ENCODE measurements at places on chromosomes 12 and 14.

- DNase-seq, result no peak
- H3K4me1 ChIP-seq, result no peaks in the 10 kb centered on the region
- no peaks in the 10 kb centered on the region for H3K27me3 ChIP-seq
- no peaks in the 10 kb centered on the region for H3K36me3 ChIP-seq
- no peak overlapping the region for H3K27ac ChIP-seq
These were observed 80.5 kb upstream of the DACT1 start for GRCh38 chr14:58557242-58557641.

GRCh38 chr14:31921721-31922120, 155.4 kb upstream of the ARHGAP5 start:
- no peak overlapping the region for H3K27ac ChIP-seq
- DNase-seq, result no peak

GRCh38 chr12:14937689-14938088, 648 bp downstream of the ERP27 start:
- no peak overlapping the region for H3K4me3 ChIP-seq
- no peaks in the 10 kb centered on the region for H3K27me3 ChIP-seq
- DNase-seq, result no peak

- DNase-seq, result peak; percentile 96
- no peaks in the 10 kb centered on the region for H3K27me3 ChIP-seq
- peaks cover 79% of the 10 kb centered on the region for H3K4me1 ChIP-seq
- H3K27ac ChIP-seq, result peak overlapping the region; percentile 92
- H3K4me3 ChIP-seq, result peak overlapping the region; percentile 7
These were observed 3.2 kb upstream of the AMIGO2 start for GRCh38 chr12:47082796-47083621.

DNA sequence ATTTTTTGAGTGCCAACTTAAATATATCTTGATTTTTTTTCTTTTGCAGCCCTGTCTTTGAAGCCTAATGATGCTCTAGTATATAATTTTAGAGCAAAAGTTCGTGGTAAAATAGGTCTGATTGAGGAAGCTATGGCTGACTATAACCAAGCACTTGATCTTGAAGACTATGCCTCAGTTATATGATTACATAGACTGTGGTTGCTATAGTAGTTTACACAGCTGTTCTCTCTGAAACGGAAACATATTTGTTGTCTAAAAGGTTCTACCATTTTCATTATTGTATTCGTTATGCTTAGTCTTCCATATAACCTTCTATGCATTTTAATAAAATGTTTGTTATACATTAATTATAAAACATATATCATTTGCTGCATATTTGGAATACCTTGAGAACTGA, 246.7 kb downstream of the TTC6 start:
- no peak overlapping the region for H3K4me3 ChIP-seq
- DNase-seq, result no peak
- no peaks in the 10 kb centered on the region for H3K27me3 ChIP-seq
- H3K36me3 ChIP-seq, result no peaks in the 10 kb centered on the region
- no peaks in the 10 kb centered on the region for H3K4me1 ChIP-seq
